ENCODE measurements at places on chromosomes 4 and X.

DNA sequence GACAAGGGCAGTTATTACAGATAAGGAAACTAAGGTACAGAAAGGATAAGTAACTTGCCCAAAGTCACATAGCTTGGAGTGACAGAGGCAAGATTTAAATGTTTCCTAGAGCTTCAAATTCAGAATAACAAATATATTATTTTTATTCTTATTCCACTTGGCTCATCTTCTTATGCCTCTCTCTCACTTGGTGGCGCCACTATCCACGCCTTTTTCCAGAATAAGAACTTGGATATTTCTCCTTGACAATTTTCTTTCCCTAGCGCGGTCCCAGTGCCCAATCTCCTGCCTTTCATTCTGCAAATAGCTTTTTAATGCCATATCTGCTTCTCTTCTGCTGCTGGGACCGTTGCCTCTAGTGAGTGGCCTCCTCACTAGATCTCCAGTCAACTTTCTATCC lies 78.5 kb downstream of the MSN start:
- ATAC-seq: no peak

DNA sequence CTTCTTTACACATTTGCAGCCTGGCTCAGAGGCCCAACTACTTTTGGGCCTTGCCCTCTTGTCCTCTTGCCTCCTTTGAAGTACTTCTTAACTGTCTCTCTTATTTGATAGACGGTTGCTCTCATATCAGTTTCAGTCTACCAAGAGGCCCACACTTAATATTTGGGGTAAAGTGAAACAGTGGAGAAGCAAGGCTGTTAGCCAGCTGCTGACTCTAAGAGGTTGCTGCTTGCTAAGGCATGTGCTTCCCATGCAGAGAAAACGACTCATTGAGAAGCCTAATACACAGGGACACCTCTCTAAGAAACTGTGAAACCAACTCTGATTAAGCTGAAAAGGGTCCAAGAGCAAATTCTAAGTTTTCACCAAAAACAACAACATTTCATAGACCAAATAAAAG lies 94.6 kb downstream of the PPP3CA start:
- peak; percentile 25 for ATAC-seq

DNA sequence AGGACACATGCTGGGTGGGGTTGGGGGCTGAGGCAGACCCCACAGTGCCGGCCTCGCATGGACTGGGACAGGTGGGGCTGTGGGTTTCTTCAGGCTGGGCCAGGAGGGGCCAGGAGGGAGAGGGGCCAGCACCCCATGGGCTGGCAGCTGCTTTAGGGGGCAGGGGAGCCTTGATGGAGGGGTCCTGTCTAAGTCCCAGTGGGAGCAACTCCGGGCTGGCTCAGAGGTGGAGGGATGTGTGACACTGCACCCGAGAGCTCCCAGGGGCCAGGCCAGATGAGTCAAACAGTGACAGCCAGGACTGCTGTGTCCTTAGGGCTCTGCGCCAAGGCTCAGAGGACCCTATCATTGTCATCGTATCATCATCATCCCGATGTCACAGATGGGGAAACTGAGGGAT lies 4.4 kb upstream of the ABLIM2 start:
- no peak for ATAC-seq

GRCh38 chr4:147548256-147548655 lies 67.4 kb downstream of the EDNRA start:
- ATAC-seq: no peak

GRCh38 chrX:68492583-68492982 lies 6.3 kb upstream of the YIPF6 start:
- no peak for ATAC-seq

- ATAC-seq: no peak
These were observed 128.7 kb upstream of the PJA1 start for GRCh38 chrX:69293776-69294601.

DNA sequence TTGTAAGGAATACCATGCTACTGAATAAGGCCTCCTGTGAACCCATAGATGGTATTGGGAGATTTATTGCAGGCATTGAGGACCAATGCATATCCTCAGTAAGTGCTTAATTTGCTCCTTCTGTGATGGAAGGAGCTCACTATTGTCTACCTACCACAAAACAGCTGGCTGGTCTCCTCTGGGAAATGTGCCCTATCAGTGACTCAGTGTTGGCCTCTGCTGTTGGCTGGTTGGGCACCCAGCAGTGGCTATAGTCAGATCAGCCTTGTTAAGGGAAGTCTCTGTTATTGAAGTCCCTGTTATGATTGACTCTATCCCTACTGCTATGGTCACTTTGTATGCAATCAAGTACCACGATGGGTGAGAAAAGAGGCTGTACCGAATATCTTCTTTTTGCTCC lies 27.5 kb upstream of the OTUD4 start:
- no peak for ATAC-seq
